ENCODE measurements at places on chromosomes 7 and 10.

DNA sequence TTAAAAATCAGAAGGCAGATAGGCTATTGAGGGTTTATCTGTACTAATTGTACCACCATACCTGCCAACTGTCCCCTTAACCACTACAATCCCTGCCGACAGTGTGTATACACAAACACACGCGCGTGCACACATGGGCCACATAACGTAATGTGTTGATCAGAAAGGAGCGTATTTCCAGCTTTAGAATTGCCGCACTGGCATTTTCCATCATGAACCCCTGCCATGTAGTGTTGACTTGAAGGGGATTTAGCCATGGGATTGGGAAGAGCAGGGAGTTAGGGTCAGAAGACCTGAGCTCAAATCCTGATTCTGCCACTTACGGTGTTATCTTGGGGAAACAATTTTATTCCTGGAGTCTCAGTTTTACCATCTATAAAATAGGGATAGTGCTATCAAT is 158.9 kb downstream of the TCF7L2 start:
- no peak for DNase-seq

DNA sequence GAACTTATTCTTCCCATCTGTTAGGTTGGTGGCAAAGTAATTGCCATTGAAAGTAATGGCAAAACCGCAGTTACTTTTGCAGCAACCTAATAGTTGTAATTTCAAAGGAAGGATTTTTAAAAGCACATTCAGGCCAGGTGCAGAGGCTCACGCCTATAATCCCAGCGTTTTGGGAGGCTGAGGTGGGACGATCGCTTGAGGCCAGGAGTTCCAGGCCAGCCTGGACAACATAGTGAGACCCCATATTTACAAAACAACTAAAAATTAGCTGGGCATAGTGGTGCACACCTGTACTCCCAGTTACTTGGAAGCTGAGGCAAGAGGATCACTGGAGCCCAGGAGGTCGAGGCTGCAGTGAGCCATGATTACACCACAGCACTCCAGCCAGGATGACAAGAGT is 374.9 kb downstream of the GALNT17 start:
- DNase-seq, result no peak

GRCh38 chr10:110840225-110840922 is 31.4 kb upstream of the PDCD4 start:
- DNase-seq, result no peak

- DNase-seq, result no peak
These were observed 169.0 kb downstream of the MAD1L1 start for GRCh38 chr7:2063563-2064260.

DNA sequence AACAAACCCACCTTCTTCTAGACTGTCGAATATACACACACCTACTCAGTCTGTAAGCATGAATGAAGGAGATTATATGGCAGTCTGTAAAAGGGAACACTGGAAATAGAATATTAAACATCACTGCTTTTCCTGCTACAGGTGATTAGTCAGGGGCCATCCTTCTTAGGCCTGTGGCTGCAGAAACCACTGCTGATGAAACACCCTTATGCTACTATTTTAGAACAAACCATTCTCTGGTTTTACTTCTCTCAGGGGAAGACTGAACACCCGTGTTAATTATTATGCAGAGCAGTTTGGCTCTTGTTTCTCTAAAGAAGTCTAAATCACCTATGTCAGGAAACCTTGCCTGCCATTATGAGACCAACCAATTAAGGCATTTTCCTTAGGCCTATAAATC is 351.1 kb upstream of the KLF6 start:
- no peak for DNase-seq
